ENCODE measurements at places on chromosomes 5 and 9.
A peak's percentile ranks its signal among the peaks of the same experiment; 100 is the strongest.

GRCh38 chr5:1462358-1462757, 17.1 kb upstream of the SLC6A3 start:
- no peak for DNase-seq

DNA sequence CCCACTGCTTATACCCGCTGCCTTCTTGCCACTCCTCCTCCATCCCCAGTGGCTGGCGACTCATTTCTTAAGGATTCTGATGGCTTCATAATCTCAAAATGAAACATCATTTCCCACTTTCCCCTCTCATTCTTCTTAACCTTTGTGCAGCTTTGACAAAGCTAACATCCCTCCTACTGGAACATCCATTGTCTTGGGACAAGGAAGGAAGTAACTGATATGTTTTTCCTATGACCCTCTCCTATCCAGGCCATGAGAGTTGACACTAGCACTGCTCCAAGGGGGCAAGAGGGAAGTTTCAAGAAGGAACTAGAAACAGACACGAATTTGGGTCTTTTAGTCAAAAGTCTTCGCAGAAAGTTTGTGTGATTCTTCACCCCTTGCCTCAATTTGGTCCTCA, 71.7 kb upstream of the SNX2 start:
- DNase-seq: no peak

GRCh38 chr9:129100383-129101169, 10.0 kb downstream of the CRAT start:
- no peak for DNase-seq

DNA sequence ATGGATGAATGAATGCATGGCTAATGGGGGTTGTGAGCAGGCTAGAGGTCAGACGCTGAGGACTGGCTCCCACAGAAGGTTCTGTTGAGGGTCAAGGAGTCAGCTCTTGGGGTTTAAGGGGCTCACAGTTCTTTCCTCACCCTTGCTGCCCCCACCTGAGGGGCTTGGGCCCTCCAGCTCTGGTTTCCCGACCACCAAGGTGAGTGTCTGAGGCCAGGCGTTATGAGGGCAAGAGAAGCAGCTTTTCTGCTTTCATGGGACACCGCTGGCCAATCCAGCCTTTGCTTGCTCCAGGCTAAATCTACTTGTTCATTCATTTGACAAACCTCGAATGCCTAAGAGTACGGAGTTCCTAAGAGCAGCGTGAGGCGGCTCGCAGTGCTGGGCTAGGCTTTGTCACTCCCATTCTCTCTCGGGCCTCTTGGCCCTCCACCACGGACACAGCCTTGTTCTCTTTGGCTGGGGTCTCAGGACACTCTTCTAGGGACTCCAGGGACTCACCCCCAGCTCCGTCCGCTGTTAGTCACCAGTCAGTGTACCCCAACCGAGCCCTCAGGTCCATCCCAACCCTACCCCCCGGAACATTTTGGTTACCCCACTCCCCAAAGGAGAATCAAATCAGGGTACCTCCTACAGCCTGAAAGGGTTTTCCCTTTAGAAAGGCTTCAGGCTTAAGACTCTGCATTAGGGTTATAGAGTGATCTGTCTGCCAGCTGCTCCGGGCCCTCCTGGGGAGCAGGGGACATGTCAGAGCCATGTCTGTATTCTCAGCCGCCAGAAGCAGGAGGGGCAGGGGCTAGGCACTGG, 210.1 kb upstream of the MVB12B start:
- DNase-seq: no peak

DNA sequence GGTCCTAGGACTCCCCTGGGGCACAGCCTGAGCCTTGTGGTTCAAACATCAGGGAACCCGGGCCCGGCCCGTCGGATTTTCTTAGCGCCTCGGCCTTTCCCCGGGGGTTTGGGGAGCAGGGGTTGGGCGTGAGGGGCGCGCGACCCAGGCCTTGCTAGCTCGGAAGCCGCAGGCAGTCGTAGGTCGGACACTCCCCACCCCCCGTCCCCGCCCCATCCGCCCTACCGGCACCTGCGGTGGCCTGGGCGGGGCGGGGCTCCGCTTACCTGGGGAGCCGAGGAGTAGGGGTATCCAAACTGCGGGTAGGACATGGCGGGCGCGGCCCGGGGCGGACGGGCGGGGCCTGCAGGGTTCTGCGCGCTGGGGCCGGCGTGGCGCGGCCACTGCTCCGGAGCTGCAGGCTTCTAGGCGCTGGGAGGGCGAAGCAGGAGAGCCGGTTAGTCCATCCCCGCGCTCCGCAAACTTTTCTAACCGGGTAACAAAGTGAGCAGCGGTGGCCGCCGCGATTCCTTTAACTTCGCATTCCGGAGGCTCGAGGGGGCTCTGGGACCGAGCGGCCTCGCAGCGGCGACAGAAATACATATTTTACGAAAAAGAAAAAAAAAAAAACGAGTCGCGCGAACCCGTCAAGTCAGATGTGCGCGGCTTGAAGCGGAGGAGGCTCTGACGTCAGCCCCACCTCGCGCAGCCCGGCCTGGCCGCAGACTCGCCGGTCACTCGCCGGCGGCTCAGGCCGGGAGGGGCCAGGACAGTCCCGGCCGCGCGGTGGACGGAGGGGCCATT, at the start of gene IRX4:
Gene IRX4, minus strand, starts transcription at position 589 of the 783 bp plus-strand sequence. Its CDS starts 278 bp downstream, at position 311.
- DNase-seq: no peak

DNA sequence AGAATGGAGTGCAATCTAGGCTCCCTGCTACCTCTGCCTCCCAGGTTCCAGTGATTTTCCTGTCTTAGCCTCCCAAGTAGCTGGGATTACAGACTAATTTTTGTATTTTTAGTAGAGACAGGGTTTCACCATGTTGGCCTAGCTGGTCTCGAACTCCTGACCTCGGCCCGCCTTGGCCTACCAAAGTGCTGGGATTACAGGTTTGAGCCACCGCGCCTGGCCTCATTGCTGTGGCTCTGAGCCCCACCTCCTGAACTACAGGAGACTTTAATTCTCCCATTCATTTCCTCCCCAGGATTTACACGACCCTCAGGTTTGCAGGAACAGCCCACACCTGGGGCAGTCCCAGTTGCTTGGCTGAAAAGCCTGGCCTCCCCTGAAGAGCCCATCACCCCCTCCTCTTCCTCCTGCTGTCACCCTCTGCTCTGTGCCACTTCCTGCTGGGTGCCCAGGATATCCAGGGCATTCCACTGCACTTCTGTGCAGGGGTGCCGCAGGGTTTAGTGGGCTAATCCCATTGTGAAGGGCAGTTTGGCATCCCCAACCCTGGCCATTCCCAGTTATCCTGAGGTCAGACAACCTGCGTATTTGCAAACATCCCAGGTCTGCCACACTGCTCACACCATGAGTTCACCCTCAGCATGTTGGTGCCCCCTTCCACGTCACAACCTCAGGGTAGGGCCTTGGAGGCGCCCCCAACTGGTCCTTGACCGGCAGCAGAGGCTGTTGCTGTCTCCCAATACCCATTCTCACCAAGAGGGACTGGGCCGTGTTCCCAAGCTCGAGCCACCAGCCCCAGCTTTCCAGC, 265.0 kb upstream of the IRX4 start:
- no peak for DNase-seq

GRCh38 chr5:150619359-150620230, 20.9 kb upstream of the SYNPO start:
- peak; percentile 45 for DNase-seq

GRCh38 chr9:89480825-89481537, 16.9 kb downstream of the SEMA4D start:
- no peak for DNase-seq

- DNase-seq: peak; percentile 71
Measured at GRCh38 chr5:2752059-2752820, 763 bp upstream of the IRX2 start.

DNA sequence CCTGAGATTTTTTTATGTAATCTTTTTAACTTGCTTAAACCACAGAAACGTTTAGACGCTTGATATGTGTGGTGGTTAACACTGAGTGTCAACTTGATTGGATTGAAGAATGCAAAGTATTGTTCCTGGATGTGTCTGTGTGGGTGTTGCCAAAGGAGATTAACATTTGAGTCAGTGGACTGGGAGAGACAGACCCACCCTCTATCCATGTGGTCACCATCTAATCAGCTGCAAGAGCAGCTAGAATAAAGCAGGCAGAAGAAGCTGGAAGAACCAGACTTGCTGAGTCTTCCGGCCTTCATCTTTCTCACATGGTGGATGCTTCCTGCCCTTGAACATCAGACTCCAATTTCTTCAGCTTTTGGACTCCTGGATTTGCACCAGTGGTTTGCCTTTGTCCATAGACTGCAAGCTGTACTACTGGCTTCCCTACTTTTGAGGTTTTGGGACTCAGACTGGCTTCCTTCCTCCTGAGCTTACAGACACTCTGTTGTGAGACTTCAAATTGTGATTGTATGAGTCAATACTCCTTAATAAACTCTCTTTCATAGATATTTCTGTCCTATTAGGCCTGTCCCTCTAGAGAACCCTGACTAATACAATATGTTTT, 816.0 kb upstream of the CDH9 start:
- DNase-seq: peak; percentile 23

DNA sequence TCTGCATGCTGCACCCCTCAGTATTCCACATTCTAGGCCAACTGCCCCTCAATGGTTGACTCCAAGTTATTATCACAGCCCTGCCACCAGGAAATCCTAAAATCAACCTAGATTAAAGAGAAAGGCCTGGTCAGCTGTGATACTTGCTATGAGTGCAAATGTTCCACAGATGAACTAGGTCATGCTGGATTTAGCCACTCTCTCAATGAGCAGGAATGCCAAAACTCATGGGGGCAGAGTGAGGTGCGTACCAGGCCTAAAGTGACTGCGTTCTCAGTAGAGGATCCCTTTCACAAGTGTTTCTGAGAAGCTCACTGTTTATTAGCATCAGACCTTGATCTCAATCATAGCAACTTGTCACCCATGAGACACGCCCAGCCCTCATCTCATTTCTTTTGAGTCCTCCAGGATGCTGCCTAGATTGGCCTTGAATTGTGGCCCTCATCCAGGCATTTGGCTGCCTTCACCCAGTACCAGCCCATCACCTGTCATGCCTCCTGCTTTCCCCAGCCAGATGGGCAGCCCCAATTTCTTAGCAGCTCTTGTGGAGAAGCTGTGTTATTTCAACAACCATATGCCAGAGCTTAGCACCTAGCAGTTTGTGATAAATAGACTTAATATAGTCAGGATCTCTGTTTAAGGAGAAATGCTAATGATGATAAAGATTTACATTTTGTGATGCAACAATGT, 383.9 kb downstream of the CTNND2 start:
- DNase-seq: no peak

GRCh38 chr5:66518753-66519152, 77.4 kb upstream of the MAST4 start:
- DNase-seq: no peak

DNA sequence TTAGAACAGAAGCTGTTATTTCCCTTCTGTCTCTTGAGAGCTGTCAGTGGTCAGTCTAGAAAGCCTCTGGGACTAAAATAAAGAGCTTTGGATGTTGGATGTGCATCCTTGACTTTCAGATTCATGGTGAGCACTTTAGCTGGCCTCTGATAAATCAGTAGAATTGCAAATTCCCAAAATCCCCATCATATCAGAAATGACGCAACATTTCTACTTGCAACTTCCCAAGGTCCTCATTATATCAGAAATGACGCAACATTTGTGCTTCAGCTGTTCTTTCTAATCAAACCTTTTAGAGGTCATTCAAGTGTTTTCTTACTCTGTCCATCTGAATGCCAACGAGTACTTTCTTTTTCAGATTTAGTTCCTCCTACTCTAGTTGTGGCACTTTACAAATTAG, 167.3 kb upstream of the MOCS2 start:
- no peak for DNase-seq

DNA sequence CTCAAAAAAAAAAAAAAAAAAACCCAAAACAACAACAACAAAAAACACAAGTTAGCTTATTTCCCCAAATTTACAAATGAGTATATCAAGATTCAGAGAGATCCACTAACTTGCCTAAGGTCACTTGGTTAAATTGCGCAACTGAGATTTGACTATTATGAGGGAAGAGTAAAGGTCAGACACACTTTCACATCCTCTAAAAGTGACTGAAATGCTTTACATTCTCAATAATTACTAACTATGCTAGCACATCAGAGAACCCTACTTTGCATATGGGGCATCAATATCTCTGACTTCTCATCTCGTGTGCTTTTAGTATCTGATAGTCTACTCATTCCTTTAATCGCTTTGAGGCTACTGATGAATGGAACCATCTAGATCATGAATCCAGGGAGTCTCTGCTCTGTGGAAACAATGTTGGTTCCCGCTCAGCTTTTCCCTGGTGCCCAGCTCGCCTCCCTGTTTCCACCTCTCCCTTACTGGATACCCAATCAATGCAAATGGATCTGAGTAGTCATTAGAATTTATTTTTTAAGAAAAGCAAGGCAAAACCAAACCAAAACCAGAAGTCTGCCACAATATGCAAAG, 182.1 kb upstream of the TRIM32 start:
- no peak for DNase-seq

DNA sequence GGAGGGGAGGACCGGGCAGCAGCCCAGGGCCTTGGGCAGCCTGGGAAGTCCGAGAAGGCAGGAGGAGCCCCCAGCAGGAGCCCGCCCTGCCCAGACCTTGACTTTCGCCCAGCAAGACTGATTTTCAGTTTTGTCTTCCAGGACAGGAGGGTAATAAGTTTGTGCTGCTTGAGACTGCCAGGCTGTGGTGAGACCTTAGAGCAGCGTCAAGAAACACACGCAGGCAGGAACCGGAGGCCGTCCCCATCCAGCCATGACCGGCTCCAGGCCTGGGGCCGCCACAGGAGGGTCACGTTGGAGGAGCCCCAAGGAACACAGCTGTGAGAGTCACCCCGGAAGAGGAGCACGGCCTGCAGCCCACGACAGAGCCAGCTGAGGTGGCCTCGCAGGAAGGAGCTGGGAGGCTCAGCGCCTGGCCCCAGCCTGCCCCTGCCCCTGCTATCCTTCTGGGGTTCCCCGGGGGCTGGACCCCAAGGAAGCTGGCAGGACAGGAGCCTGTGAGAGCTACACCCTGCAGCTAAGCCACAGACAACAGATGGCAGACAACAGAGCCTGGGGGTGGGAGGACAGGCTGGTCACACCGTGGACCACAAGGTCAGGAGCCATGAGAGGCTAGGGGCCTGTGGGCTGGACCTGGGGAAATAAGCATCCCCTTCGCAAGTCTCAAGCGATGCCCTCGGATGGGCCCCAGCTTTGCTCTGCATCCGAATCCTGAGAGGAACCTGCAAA, 126.0 kb upstream of the FAM120A start:
- no peak for DNase-seq

GRCh38 chr5:78589923-78590322, 58.6 kb downstream of the LHFPL2 start:
- DNase-seq: no peak

DNA sequence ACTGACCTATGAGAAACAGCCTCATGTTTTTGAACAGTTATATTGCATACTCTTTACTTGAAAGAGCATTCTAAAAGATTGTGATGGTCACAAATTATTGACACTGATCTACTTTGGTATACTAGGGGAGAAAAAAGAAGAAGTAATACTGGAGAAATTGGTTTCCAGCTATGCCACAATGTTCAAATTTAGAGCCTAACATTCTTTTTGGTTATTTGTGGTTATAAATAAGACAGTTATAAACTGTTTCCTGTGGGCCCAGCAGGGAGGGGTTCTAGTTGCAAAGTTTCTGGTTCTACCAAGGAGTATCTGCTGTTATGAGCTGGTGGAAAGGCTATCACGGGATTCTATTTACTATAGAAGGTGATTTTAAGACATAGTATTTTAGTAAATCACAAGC, 4.8 kb downstream of the CWC27 start:
- DNase-seq: no peak

All from ELR (cell line).